Activated CD8-positive, alpha-beta memory T cell treated with anti-CD3 and anti-CD28 coated beads, Interleukin-2, amount 50 U/mL, for 48 hours (primary cell): ENCODE measurements at places on chromosomes 4 and X.

DNA sequence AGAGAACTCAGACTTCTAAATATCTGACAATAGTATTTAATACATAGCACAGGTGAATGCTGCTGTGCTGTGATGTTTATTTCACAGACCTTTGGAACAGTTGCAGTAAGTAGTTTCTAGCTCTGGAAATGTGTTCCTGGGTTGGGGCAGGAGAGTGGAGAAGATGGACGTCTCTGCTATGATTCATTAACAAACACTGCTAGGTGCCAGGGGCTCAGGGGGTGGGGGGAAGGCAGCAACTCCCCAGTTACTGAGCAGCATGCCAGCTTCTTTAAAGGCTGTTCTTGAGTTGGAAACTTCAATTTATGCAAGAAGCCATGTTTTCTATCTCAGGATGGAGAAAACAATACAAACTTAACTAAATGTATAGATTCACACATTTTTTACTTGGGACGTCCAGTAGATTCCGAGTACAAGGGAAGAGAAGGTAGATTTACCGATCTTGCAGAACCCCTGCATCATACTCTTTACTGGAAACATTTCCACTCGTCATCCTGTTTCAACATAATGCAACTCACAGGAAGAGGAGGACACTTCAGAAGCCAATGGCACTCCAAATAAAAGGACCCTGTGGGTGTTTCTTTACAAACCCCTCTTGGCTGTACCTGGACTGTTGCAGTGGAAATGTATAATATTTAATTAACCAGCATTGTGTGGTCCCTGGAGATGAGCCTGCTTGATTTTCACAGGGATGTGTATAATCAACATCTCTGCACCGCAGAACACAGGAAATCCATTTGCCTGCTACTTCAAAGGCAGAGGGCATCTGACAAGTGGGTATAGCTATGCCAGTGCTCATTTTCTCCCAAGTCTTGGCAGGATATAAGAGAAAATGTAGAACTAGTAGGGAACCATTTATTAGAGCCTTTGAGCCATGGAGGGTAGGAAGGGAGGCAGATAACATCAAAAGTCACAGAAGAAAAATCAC is 171.4 kb downstream of the SH3KBP1 start:
- no peak for DNase-seq

DNA sequence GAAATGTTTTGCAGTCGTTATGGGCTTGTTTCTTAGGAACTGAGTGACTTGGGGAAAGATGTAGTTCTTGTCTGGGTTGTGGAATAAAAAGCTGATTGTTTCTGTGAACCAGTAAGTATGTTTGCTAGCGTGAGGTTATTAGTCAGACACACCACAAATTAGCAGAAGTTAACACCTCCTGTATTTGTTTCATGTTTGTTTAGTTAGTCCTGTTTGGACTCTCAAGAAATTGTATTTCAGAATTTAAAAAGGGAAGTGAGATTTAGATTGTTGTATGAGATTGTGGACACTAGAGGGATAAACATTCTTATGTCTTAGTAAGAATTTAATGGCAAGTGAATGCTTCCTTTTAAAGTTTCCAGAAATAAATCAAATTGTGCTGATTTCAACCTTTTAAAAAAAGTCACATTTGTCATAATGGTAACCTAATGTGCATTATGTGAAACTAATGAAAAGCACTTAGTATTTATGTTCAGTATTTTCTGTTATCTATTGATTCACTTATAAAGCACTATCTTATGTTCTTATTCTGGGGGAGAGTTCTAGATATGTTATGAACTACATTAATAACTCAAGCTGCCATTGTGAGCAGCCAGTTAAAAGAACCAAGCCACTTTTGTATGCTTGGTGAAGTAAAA is 25.6 kb downstream of the ATP10D start:
- no peak for DNase-seq

DNA sequence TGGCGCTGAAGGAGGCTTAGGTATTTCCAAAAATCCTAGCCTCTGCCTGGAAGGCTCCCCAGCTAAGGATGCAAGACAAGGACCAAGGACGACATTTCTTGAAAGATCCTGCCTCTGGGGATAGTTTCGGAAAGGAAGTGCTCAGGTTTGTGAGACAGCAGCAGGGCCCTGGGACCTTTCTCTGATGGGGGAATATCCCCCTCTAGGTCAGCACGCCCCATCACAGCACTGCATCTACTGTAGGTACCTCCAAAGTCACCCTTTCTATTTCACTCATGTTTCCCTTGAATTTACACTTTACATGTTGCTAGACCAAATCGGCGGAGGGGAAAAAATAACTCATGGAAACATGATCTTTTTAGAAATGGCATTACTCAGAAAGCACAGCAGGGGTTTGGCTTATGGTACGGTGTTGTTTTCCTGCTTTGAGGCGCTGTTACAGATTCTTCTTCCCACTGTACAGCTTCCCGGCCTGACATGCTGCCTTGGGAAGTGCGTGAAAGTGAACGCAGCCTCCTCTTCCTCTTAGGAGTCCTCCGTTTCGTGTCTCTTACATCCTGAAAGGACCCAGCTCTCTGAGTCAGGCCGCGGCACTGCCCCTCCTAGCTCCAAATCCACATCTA is 77.2 kb upstream of the DHRSX start:
- no peak for DNase-seq

DNA sequence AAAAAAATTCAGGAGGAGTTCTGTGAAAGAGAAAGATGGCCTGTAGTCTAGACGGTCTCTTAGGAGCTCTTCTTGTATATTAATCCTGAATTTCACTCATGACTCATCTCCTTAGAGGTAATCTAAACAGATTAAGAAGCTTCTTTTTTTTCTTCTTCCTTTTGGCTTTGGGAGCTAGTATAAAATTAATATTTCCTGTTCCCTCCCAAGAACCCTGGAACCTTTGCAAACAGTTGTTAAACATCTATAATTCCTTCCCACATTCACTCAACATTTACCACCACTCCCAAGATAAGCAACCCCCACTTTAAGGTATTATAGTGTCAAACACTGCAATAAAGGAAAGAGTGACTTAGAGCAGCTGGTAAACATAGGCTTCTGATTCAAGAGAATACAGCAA is 146.4 kb upstream of the EDNRA start:
- DNase-seq, result no peak

GRCh38 chr4:152643153-152644035 is 36.4 kb downstream of the TMEM154 start:
- DNase-seq, result no peak

DNA sequence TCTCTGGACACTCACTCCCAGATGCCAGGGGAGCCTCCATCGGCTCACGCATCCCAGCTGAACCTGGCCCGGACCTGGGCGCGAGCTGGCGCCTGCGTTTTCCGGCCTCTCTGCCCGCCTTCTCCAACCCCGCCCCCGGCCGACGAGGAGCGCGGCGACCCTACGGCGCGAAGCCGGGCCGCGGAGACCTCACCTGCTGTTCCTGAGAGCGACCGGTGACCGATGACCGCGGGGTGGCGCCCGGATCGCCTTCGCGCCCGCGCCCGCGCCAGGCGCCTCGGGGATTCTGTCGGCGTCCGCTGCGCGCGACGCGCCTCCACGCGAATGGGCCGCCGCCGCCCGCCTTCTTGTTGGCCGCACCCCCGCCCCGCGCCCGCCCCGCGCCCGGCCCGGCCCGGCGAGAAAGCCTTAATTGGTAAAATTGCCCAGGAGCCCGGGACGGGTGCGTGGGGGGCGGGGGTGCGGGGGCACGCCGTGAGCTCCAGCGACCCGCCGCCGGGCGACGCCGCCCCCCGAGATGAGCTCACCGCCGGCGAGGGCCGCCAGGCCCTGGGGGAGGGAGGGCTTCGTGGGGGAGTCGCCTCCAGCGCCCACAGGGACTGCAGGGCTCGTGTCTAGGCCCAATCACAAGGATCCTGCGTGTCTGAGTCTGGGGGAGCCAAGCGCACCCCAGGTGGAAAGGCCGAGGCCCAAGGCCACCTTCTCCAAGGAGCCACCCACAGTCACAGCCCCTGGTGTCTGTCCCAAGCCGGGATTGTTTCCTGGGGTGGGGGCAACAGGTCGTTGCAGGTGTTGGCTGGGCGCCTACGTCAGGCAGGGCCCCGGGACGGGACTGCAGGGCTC is at the start of gene FLNA:
FLNA (minus strand) TSS at position 322 of the 843 bp plus-strand sequence. CDS start 3,389 bp downstream, outside the sequence.
- no peak for DNase-seq

DNA sequence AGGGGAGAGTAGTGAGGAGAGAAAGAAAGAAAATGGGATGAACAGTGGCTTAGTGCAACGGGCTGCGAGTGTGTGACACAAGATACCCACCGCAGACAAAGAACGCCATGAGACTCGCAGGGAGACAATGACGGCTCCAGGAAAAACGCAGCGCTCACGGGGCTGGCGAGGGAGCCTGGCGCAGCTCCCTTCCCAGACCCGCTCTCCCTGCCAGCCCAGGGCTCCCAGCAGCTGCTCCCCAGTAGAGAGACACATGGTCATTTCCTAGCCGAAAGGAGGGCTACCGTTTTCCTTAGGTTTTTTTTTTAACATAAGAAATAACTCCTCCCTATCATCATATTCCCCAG is 149.5 kb downstream of the MAML3 start:
- no peak for DNase-seq

GRCh38 chr4:184784628-184785257 is 41.0 kb downstream of the ACSL1 start:
- no peak for DNase-seq
